ENCODE measurements at places on chromosomes 12 and 14.

GRCh38 chr14:68358500-68358899, 434.4 kb downstream of the ZFP36L1 start:
- DNase-seq: no peak

- DNase-seq: no peak
Measured at GRCh38 chr12:69468237-69469026, 1.8 kb upstream of the FRS2 start.

DNA sequence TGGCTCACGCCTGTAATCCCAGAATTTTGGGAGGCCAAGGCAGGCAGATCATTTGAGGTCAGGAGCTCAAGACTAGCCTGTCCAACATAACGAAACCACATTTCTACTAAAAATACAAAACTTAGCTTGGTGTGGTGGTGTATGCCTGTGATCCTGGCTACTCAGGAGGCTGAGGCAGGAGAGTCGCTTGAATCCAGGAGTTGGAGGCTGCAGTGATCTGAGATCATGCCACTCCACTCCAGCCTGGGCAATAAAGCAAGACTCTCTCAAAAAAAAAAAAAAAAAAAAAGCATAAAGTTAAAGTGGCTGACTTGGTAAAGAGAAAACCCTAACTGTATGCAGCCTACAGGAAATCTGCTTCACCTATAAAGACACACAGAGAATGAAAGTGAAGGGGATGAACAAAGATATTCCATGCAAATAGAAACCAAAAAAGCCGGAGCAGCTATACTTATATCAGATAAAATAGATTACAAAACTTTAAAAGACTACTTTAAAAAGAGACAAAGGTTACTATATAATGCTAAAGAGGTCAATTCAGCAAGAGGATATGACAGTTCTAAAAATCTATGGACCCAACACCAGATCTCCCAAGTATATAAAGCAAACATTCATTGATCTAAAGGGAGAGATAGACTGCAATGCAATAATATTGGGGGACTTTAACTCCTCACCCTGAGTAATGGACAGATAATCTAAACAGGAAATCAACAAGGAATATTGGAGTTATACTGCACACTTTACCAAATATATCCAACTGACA, 4.1 kb downstream of the CLEC2B start:
- no peak for DNase-seq

GRCh38 chr12:121036810-121037326, 2.2 kb downstream of the OASL start:
- no peak for DNase-seq
